Activated CD4-positive, alpha-beta T cell treated with anti-CD3 and anti-CD28 coated beads, Interleukin-2, amount 10 ng/mL, durations not matched to agents 7 days and 5 days (primary cell): ENCODE measurements at places on chromosomes 6 and 20. TPM values are rescaled to one million over a fixed set of nuclear protein-coding genes. Genes with fewer than 3 reads are reported as not detected.

Gene SIRPA
- total RNA-seq = not detected

Gene BMP6
- not detected for total RNA-seq

DNA sequence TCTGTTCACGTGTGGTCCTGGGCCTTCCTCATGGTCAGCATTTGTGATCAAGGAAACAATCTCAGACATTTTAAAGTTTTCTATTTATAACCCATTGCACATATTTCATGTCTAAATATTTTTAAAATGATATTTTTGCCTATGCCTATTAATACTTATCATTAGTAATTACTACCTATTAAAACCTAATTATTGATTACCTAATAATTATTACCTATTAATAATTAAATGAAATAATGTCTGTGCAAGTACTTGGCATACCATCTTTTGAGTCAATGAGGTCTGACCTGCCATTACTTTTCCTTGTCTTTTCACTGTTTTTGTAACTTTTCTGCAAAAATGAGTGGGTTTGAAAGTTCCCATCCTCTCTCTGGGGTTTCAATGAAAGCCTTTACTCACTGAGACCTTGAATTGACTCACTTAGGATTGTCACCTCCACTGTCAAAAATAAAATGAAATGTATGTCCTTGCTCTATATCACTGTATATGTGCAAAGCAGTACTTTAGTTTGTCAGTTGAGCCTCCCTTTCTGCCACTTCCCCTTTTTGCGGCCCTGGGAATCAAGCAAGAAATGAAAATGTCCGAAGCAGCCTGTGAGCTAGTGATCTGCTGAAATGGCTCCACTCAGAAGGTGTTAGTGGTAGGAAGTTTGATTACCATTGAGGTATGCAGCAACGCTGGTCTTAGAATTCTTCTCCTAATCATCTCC, 87.8 kb downstream of the L3MBTL3 start:
- DNase-seq = no peak

DNA sequence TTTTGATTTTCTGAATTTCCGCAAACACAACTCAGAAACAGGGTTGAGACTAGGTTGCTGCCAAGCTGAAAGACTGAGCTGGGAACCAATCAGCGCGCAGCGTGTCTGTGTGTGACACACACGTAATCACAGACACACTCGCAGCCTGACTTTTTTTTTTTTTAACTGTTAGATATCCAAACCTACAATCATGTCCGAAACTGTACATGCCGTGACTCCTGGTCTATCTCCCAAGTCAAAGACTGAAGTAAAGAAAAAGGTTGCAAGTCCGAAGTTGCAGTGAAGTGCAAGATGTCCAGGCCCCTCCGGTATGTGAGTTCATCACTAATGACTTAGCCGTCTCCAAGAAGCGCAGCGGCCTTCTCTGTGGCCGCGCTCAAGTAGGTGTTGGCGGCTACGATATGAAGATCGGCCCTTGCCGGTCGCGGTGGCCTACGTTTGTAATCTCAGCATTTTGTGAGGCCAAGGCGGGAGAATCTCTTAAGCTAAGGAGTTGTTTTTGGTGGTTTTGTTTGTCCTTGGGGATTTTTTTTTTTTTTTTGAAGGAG, 108.2 kb downstream of the HFE start:
- DNase-seq = peak; percentile 93

GRCh38 chr6:47718571-47718970, 20.2 kb downstream of the ADGRF4 start:
- no peak for DNase-seq
